NCI-H2081 treated with DMSO at 0.1 percent for 48 hours (cell line): ENCODE measurements at places on chromosomes 3 and 15.

GRCh38 chr3:15116032-15116669 is 17.2 kb upstream of the RBSN start:
- DNase-seq = no peak

DNA sequence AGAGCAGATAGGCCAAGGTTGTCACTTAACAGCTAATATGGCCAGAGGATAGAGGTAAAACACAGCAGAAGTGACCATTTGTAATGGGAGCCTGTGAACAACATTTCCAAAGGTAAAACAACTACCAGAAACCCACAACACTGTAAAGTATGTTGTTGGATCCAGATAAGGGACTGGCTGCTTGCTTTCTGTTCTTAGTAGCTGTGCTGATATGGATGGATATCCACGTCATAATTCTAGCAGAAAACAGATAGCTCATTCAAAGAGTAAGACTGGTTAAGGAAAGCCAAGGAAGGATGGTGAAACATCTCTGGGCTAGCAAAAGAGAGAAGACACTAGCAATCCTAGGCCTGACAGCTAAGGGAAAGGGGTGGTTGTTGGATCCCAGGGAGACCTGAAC is 36.9 kb upstream of the SPRED1 start:
- DNase-seq = no peak

DNA sequence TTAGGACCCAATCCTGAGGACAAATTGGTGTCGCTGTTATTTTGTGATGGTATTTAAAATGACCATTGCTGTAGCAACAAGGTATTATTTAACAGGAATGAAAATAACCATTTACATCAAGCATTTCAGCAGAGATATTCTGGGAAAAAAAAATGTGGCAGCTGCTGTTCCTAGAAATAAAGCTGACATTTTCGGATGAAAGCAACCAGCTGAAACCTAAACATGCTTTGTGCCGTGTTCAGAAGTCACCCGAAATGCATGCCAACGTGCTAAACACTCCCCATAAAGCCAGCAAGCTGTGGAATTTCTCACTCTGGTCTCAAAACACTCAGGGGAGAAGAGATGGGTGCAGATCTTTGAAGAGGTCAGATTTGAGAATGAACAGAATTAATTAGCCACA is 31.5 kb upstream of the TAFA4 start:
- no peak for DNase-seq

DNA sequence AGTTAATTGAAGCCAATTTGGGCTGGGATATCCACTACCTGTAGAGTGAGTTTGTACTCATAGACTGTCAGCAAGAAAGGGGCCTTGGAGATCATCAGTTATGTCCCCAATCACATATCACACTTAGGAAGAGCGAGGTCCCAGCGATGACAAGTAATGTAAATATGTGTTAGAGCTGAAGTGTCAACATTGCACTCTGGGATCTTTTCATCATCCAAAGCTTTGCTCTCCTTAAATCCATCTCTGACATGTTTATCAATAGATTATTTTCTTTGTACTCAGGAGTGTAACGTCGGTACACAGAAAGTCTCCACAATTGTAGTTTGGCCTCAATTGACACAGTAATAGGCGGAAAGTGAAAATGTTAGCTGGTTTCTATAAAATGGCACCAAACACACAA is 113.7 kb upstream of the TPRG1 start:
- no peak for DNase-seq

DNA sequence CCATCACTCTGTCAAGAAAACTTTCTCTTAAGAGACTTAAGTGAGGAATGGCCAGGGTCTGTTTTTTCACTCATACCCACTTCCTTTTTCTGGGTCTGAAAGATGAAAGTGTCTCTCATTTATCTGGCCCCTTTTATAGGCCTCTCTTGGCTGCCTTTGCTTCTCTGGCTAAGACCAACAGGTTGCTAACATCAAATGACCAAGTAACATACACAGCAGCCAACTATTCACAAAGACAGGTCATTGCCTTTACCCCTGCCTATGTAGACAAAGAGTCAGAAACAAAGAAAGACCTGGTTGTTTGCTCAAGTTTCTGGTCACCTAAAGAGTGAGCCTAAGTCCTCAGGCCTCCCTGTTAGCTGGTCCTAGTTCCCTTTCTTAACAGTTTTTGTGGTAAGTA is 24.0 kb upstream of the CSTA start:
- DNase-seq = no peak

DNA sequence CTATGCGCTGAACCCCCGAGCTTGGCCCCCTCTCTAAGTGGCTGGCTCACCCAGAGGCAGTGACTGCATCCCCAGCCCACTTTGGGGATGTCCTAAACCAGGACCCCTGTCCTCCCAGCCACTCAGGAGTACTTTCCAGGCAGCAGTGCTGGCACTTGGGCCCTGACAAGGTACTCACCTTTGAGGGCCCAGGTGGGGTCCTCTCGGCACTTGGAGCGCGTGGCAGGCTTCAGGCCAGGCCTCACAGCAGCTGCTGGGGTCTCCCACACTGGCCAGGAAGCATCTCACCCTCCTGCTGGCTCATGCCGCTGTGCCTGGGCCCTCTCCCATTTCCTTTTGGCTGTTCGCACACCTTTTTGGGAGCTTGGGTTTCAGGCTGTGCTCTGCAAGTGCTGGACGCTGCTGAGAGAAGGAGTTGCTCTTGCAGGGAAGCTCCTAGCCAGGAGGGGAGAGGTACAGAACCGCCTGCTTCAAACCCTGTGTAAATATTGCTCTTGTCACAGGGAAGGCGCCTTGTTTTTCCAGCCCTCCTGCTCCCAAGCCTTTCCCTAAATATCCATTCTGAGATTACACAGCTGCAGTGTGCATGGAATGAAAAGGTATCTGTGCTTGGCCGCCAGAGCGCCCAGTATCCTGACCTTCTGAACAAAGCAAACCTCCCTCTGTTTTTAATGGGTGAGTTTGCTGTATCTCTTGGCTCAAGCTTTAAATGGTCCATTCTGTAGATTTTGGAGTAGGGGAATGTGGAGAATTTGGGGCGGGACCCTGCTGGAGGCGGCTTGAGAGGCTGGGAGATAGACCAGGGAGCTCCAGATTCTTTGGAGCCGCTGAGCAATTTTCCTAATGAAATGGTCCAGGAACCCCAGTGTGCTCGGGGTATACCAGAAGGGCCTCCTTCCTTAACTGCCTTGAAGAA is 45.6 kb downstream of the DNASE1L3 start:
- DNase-seq = no peak

- no peak for DNase-seq
These were observed 9.8 kb downstream of the SYNM start for GRCh38 chr15:99114511-99115299.

- DNase-seq = no peak
These were observed 283.3 kb upstream of the GRM7 start for GRCh38 chr3:6577584-6577983.

DNA sequence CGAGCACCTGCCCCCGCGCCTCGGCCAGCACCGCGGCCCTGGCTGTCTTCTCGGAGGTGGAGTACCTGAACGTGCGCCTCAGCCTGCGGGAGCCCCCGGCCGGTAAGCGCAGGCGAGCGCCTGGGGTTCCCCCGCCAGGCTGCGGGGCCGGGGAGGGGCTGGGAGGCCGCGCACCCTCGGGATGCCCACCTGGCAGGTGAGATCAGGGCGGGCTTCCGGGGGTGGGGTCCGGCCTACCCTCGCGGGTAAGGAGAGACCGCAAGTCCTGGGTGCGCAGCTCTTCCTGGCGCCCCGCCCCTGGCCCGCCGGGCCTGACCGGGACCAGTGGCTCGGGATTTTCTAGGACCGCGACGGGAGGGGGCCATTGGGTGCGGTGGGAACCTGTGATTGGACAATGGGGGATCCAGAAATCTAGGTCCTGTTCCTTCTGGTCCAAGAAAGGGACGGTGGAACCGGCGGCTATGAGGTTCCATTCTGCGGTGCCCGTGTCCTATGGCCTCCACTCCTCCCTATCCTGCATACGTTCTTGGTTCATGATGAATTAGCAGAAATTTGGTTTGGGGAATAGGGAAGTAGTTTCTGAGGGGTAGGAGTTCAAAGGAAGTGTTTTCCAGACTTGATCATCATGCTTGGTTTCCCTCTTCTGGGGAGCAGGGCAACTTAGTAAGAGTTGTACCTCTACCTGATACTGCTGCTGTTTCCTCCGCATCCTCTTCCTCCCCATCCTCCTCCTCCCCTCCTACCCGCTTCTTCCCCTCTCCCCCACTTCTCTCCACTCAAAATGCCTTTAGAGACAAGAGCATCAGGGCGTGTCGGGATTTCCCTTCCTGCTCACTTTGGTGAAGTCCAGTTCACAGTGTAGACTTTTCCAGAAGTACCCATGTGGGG is 808 bp downstream of the ARRDC4 start:
- no peak for DNase-seq

DNA sequence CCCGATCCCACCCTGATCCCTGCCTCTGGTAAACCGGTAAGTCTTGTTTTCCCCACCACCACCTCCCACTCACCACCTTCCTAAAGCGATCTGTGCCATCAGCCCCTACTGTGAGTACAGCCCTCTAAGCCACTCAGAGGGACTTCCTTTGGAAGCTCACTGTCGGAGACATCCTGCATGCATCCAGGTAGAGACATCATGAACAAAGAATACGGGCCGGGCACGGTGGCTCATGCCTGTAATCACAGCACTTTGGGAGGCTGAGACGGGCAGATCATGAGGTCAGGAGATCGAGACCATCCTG is 13.7 kb upstream of the PCSK6 start:
- no peak for DNase-seq

DNA sequence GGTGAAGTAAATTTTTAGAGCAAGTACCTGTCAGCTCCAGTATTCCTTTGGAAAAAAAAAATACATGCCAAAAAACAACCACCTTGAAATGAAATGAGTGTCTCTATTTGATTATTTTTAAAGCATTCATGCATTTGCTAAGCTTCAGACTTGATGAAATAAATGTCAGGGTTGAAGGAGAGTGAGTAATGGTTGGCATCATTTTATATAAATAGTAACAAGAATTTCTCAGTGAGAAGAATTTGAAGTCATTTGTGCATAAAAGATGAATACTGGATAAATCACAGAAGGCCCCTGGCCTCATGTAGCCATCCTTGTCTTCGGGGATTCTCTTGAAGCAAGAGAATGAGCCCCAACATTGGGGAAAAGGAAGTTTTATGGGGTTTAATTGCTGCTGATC is 318.4 kb downstream of the LPP start:
- DNase-seq = no peak

- no peak for DNase-seq
These were observed 23.8 kb downstream of the KBTBD12 start for GRCh38 chr3:127938800-127939199.

- no peak for DNase-seq
These were observed 44.4 kb downstream of the KIF15 start for GRCh38 chr3:44805960-44806359.

DNA sequence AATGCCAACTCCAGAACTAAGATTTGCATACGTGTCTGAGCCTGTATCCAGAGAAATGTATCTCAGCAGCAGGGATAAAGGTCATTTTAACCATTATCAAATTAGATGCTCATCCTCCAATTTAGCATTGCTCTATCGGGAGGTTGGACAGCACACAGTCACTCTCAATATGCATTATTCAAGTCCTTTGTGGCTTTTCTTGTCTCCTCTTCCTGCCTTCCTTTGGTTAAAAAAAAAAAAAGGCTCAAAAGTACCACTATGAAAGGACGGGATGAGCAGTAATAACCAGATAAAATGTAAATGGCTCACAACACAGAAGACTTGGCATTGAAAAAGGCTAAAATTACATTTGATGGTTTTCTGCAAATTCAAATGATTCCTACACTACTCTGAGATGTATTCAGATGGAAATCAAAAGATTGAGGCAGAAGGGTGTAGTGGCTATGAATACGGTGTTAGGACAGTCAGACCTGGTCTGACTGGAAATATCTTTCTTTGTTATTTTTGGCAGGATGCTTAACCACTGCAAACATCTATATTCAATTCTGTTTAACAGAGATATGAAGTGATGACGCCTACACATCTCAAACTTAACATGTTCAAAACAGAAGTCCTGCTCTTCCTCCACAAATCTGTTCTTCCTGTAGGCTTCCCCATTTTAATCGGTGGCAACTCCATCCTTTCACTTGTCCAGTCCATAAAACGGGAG is 109.6 kb downstream of the ADAMTS9 start:
- DNase-seq = no peak

GRCh38 chr3:45905755-45906154 is 19.4 kb downstream of the CCR9 start:
- DNase-seq = no peak

DNA sequence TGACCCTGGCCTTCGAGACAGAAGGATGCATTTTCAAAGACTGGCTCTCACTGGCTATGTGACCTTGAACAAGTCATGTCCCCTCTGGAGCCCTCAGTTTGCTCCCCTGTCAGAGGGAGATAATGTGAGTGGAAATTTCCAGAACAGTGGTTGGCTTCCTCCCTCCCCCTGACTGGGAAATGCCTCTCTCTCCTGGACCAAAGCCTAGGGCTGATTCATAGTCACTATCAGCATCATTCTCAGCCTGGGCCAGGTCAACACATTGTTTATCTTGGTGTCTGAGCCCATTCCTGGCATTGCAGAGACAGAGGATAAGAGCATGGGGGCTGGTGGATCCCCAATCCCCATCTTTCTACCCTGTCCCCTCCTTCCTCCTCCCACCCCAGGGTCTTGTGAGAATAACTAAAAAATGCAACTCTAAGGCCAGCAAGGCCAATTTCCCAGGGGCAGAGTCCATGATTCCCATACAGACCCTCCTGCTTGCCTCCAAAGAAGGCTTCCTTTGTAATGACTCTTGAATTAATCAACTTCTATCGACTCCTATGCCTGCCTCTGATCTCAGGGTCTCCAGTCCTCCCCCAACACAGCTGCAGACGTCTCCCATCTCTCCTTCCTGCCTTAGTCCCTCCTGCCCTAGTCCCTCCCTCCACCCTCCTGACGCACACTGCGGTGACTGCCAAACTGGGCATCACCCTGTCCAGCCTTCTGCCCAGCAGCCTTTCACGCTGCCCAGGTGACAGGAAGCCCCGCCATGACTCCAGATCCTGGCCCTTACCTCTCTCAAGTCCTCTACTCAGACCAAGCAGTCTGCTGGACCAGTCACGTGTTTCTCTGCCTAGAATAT is 35.4 kb upstream of the CORO2B start:
- DNase-seq = no peak

GRCh38 chr3:106329521-106329920 is 460.7 kb upstream of the CBLB start:
- no peak for DNase-seq

DNA sequence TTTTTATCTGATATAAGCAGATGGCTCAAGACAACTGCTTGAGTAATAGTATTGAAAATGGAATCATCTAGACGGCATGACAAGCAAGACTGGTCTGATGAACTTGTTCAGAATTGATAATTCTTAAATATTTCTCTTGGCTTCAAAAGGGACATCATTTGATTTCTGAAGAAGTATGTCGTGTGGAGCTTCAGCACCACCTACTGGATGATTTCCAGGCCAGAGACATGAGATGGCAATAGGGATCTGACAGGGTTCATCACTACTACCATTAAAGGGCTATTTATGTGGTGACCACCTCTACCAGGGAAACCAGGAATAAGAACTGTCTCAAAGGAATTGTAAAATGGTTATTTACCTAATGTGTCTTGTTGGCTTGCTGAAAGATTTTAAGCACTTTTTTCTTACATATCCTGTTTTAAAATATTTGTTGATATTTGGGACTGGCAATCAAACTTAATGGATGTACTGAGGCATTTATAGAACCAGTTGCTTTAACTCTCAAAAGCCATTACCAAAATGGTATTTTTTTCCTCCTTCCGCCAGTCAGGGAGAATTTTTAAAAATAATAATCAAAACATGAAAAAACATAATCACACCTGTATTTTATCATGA is 99.5 kb upstream of the FAM98B start:
- DNase-seq = no peak

GRCh38 chr3:14473411-14473891 is 66.7 kb downstream of the GRIP2 start:
- DNase-seq = no peak
